ENCODE measurements at places on chromosomes 13 and 19.

GRCh38 chr19:4208385-4209094, 20.8 kb upstream of the EBI3 start:
- no peak for DNase-seq

GRCh38 chr19:49042177-49042576, 1.5 kb upstream of the CGB5 start:
- no peak for DNase-seq

GRCh38 chr13:40533072-40533471, 133.4 kb downstream of the FOXO1 start:
- DNase-seq = no peak

GRCh38 chr13:72643311-72643989, 84.0 kb downstream of the MZT1 start:
- DNase-seq = peak; percentile 7

DNA sequence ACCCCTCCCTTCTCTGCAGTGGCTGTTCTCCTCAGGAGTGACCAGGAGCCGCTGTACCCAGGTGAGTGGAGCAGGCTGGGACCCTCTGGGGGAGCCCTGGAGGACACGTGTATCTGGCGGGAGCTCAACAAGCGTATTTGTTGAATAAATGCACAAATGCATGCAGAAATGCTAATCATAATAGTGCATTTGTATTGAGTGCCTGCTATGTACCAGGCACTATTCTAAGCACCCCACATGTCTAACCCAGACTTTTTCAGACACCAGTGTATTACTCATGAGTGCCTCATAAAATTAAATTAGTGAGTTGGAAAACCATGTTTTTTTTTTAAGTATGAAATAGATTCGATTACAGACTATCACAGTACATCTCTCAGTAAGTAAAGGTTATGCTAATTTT, 7.9 kb downstream of the HPN start:
- no peak for DNase-seq

DNA sequence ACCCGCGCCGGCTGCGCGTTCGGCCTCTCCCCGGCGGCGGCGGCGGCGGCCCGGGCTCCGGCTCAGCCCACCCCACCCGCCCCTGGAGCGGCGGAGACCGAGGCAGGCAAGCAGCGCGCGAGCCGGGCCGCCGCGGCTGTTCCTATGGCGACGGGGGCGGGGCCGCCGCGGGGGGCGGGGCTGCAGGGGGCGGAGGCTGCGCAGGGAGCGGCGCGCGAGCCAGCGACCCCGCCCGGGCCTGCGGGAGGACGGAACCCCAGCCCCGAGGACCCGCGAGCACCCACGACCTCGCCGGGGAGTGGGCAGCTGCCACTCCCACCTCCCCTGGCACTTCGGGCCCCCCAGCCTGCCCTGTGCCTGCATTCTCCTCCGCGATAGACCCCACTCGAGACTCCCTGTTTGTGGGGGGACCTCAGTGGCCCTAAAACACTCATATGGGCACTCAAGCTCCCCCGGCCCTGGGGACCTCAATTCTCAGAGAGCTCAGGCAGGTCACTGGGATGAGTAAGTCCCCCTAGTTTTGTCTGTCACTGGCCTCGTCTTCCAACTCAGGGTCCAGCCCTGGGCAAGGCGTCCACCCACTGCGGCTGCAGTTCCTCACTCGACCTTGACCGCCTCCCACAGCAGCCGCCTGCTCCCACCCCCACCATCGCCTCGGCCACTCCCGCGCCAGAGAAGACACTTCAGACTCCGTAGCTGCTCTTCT, at the start of gene CTXN1:
CTXN1 (minus strand) TSS at position 115 of the 706 bp plus-strand sequence. CDS start 597 bp downstream, outside the sequence.
- DNase-seq = no peak

DNA sequence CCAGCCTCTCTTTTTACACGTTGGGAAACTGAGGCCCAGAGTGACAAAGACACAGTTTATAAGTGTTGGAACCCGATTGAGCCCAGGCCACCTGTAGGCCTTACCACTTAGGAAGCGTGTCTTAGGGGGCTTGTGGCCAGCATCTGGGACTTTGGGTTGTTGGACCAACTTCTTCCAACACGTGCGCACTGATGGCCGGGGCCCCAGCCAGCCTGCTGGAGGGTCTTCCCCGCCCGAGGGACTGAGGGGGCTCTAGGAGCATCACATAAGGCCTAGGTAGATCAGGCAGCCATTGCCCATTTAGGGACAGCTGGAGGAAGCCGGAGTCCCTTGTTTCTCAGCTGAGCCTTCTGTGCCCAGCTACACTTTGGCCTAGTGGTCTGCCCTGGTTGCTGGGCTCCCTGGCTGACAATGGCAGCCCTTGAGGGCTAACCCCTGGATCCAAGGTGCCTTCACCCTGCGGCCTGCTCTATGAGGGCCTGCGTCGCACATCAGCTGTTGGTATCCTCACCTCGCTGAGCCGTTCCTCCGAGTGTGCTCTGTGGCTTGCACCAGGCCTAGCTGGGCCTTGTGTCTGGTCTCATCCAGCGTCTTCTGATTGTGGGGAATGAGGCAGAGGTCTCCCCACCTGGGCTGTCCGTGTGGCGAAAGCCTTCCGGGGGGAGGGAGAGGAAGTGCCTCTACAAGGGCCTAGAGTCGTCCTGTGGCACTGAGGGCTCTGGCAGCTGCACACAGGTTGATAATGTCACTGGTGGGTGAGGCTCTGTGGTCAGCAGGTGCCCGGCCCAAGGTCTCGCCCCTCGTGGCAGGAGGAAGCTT, 1.2 kb downstream of the RAB11B start:
- DNase-seq = no peak

DNA sequence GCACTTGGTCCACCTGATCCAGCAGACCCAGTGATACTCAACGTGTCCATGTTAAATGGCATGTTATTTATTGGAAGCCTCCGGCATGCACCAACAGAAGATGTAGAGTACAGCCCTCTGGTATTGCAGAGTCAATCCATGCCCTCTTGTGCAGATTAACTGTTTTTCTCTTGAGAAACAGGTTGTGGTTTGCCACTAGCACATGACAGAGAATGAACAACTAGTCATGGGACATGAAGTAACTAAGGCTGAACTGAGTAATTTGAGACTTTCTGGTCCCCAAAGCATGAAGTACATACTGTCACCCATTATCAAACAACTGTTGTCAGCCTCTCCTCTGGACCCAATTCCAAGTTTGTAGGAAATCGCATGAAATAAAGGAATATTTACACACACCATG, 3.2 kb downstream of the ZNF562 start:
- DNase-seq = no peak

- DNase-seq = no peak
Observed at GRCh38 chr19:28377077-28377476, 835.9 kb downstream of the UQCRFS1 start.

- no peak for DNase-seq
Observed at GRCh38 chr13:27455331-27455855, 5.0 kb upstream of the MTIF3 start.

DNA sequence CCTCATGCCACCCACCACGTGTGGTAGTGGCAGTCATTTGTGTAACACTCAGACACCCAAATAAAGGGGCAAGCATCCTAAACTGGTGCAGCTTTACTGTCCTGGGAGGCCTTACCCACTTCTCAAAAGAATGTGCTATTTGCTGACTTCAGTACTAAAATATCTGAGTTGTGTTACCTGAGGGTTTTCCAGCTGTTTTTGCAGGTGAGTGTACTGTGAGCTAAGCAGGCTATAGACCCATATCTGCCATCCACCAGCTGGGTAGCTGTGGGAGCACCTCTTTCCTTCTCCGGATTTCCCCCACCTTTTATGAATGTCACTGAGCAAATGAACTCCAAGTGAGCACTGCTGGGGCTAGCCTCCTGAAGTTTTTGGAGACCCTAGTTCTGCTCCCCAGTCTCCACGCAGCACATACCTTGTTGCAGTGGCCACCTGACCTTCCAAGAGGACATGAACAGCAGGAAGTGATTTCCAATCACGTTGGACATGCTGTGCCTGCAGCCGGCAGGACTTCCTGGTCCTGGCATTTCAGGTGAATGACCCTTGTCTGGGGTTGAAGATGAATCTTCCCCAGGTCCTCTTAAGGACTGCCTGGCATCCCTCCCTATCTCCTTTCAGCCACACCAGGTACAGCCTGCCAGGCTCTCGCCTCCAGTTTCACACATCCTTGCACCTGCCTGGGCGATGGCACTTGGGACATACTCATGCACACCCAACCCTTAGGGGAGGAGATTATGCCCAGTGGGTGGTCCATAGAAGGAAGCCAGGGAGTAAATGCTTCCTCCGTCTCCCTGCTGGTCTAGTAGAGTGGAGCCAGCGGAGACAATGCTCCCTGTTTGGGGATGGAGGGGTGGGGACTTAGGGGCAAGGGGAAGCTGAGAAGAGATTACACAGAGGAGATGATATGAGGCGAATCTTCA, 109.5 kb upstream of the SPATA13 start:
- DNase-seq = no peak

DNA sequence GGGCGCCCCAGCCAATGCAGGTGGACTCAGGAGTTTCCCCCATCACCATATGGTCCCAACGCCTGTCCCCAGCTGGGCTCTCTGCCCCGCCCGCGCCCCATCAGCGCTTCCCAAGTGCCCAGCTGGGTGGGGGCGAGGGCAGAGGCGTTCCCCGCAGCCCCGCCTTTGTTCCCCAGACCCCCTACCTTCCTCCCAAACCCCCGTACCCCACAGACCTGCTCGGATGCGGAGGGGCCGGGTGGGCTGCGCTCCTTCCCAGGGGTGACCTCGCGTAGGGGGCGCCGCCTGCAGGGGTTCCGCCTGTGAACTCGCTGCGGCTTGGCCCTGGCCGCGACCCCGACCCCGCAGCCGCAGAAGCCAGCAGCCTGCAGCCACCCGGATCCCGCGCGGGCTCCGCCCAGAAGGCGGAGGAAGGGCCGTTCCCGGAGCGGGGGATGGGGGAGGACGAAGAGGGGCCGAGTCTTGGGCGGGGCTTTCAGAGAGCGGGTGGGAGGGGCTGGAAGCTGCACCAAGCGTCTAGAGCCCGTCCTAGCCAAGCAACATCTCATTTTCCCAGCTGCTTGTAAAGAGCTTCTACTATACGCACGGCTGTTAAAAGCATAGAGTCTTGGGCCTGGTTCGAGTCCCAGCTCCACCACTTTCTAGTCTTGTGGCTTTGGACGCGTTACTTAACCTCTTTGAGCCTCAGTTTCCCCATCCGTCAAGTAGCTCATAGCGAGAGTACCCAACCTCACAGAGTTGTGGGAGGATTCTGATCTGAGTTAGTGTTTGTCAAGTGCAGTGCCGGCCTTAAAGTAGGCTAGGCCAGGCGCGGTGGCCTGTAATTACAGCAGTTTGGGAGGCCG, at the start of gene RAB3D:
RAB3D (minus strand) TSS at position 404 of the 845 bp plus-strand sequence. CDS start 2,258 bp downstream, outside the sequence.
- peak; percentile 40 for DNase-seq

- no peak for DNase-seq
Observed at GRCh38 chr19:17751103-17751911, at the start of gene FCHO1. FCHO1 (plus strand) TSS chr19:17751477; CDS start chr19:17755165, 3,688 bp downstream.

GRCh38 chr13:108919036-108919907, 289.9 kb downstream of the MYO16 start:
- DNase-seq = no peak

GRCh38 chr19:38663957-38664502, 16.6 kb downstream of the ACTN4 start:
- no peak for DNase-seq

DNA sequence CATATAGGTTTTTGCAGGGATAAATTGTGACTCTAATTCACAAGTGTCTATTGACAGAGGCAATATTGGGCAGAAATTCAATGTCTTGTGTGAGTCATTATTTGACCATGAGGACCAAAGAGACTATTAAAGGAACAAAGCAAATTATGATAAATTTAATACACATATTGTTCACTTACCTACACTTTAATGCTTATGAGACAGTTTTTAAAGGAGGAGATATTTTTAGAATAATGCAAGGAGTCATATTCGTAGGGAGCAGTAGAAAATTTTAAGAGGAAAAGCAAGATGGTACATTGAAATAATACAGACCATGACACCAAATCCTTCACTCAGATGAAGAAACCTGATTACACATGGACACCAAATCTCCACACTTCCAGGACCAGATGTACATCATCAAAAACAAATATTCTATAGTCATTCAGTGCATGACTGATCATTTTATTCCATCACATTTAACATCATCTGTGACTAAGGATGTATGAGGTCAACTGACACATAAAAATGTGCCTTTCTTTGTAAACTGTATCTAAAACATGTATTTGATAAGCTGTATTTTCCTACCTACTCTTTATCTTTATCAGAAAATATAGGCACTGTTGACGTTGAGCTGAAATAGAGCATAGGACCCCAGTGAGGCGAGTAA, 4.2 kb upstream of the OR7A17 start:
- no peak for DNase-seq

- no peak for DNase-seq
Observed at GRCh38 chr13:77502104-77502720, 33.3 kb upstream of the SCEL start.

GRCh38 chr13:110517505-110518225, 43.9 kb downstream of the RAB20 start:
- no peak for DNase-seq

DNA sequence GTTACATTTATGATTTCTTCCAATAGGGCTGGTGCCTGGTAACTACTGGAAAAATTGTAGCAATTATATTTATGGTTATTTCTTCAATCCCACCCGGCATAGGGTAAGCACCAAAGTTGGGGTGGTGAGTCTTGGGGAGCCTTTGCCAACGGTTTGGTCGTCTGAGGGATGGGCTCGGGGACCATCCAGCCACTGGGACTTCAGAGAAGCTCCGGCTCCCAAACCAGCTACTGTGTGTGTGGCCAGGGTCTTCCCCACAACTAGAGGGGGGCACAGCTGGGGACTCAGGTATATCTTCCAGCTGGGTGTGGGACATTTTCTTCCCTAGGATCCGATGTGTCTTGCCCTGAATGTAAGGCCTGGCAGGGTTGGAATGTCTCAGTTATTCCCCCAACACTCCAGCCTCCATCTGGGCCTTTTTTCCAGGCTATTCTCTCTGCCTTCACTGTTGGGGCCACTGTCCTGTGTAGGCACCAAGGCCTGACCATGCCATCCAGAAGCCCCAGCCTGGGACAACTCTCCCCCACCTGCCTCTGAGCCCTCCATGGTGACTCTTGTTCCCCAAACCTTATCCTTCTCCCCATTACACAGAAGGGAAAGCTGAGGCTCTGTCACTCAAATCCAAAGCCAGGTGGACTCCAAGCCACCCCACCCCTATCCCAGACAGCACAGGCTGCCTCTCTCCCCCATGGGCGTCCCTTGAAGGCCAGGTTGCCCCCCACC, 1.1 kb upstream of the IFI30 start:
- no peak for DNase-seq

GRCh38 chr19:2476451-2477140, 669 bp downstream of the GADD45B start:
- no peak for DNase-seq

GRCh38 chr13:57813651-57814050, 182.1 kb downstream of the PCDH17 start:
- no peak for DNase-seq

DNA sequence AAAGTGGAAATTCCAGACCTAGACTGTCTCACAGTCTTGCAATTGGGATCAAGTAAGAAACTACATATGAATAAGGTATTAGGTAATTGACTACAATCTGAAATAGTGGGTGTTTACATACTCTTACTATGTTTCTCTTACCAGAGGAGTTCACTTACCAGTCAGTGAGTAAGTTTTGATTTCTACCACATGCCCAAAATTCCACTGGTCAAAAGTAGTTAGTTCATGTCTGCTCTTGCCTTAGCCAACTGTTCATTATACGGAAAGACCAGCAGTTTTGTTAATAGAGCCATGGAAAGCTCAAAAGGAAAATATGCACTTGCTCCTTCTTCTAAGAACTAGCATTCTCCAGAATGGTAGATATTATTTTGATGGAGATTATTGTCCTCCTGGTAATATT, 490.8 kb downstream of the RFC3 start:
- DNase-seq = no peak

Measured in amniotic stem cell (primary cell).